ENCODE measurements at places on chromosomes 16 and 17. TPM values are rescaled to one million over a fixed set of nuclear protein-coding genes. Genes with fewer than 3 reads are reported as not detected.

NOD2 gene
- 0.33 TPM for total RNA-seq

FZD2 gene
- 23.0 TPM for total RNA-seq

TNFSF13 gene
- 4.6 TPM for total RNA-seq

PRR15L gene
- total RNA-seq: 1.0 TPM

GRCh38 chr16:31438414-31438813 lies 4.2 kb downstream of the ZNF843 start:
- no peak overlapping the region for H3K27ac ChIP-seq
- peak; percentile 63 for DNase-seq
- H3K27me3 ChIP-seq: no peaks in the 10 kb centered on the region
- no peaks in the 10 kb centered on the region for H3K36me3 ChIP-seq
- no peak overlapping the region for H3K4me3 ChIP-seq
